ENCODE measurements at places on chromosomes 12 and 14. TPM values are rescaled to one million over a fixed set of nuclear protein-coding genes. Genes with fewer than 3 reads are reported as not detected.

- no peak for DNase-seq
Measured at GRCh38 chr14:26996246-26996645, 398.4 kb upstream of the NOVA1 start.

STAC3 gene
- 6.0 TPM for polyA plus RNA-seq

GRCh38 chr12:74663958-74664357 lies 126.3 kb downstream of the ATXN7L3B start:
- no peak for DNase-seq

- DNase-seq, result no peak
Measured at GRCh38 chr14:23661542-23661941, 25.4 kb downstream of the DHRS2 start.

CBX5 gene
- polyA plus RNA-seq, result 139 TPM

- DNase-seq, result no peak
Measured at GRCh38 chr12:52494518-52494917, 1.5 kb upstream of the KRT6A start.

DNA sequence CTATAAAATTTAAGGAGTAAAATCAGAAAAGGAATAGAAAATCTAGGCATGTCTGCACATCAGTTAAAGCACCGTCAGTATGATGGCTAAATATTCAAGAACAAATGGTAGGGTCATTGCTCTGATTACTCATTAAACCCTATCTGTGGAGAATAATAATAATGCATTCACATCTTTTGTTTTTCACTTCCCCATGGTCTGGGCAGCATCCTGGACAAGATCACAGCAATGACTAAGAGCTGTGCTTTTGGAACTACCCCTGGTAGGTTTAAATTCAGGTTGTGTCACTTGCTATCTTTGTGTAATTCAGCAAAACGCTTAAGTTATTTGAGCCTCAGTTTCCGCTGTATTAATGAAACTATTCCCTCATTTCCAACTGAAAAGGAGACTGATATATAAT lies 33.1 kb downstream of the C12orf42 start:
- DNase-seq, result no peak

SLC25A47 gene
- not detected for polyA plus RNA-seq

CDK2 gene
- 71.3 TPM for polyA plus RNA-seq

CEBPE gene
- polyA plus RNA-seq, result not detected

DNA sequence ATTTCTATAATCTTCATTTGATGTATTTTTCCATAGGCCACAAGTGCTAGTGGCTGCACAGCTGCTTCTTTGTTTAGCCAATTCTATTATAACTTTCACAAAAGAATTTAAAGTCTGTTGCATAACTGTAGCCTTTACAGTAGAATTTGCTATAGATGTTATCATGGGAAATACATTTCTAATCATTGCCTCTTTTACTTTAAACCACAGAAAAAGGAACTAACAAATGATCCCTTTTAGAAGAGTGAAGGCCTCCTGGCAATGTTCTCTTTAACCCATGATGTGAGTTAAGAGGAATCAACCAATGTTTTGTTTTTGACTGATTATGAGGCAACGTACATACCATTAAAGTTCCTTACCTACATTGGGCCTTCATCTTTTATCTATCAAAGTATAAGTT lies 68.8 kb downstream of the RPL10L start:
- DNase-seq, result no peak

- DNase-seq, result no peak
Measured at GRCh38 chr12:116392061-116392460, 114.6 kb upstream of the MED13L start.

- DNase-seq, result no peak
Measured at GRCh38 chr14:67806246-67806645, 10.1 kb downstream of the ZFYVE26 start.

PTPN6 gene
- polyA plus RNA-seq, result 18.1 TPM

PHETA1 gene
- polyA plus RNA-seq, result 8.8 TPM

- DNase-seq, result no peak
Measured at GRCh38 chr14:26304056-26304455, 293.8 kb downstream of the NOVA1 start.

DNA sequence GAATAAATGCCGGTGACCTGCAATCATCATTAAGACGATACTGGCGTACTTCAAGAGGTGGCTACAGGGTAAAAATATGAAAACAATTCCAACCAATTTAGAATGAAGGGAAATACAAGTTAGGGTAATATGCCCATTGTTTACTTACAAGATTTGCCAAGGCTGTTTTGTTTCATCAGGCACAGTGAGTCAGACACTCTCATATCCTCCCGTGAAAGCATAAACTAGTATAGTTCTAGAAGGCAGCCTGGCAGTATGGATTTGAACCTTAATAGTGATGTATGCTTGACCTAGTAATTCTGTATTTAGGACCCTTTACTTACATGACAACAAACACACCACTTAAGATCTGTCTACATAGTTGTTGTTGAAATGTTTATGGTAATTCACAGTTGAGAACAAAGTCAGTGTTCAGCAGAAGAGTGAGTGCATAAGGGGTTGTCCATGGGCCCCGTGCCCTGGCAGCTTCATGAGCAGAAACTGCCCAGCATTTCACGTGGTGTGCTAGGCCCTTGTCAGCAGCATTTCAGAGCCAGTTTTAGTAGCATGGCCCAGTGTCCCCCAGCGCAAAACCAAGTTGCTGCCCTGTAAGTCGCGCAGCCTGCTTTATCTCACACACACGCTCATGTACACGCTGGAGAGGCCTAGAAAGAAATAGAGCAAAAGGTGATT lies 80.8 kb downstream of the EP400 start:
- DNase-seq, result no peak
